Fibroblast of skin of left biceps (primary cell): ENCODE measurements at places on chromosomes 7 and 10.

- no peak for DNase-seq
These were observed 2.0 kb downstream of the AGAP3 start for GRCh38 chr7:151088019-151088855.

- no peak for DNase-seq
These were observed 4.9 kb upstream of the MEST start for GRCh38 chr7:130486954-130487436.

DNA sequence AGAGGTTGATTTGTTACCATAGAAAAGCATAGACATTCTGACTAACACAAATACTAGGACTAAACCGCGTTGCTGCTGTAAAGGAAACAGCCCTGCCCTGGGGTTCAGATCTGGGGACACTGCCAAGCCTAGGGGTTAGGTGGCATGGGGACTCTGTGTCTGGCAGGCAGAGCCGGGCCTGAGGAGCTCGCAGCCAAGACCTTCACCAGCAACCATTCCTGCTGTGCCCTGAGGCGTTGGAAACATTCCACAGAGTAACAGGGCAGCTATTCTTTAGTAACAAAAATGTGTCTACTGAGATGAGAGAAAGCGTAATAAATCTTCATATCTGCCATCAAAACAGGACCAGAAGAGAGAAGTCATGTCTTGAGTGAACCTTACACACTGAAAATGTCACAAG is 280.5 kb downstream of the POM121L12 start:
- DNase-seq: no peak

DNA sequence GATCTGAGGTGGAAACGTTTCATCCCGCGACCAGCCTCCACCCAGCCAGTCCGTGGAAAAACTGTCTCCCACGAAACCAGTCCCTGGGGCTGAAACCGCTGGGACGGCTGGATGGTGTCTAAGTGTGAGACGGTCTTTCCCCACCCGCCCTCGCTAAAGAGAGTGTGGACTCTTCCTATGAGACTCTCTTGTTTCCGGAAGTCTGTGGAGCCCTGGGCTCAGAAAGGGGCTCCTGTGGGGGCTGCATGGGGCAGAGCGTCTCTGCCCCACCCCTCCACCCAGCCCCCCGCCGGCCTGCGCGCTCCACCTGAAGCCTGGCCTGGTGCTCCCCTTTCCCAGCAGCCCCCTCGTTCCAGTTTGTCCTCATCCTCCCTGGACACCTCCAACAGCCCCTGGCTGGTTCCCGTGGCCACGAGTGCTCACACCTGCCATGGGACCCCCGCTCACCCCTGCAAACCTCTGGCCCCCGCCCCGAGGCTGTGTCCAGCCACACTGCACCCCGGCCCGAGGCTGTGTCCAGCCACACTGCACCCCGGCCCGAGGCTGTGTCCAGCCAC is 28.7 kb downstream of the CFAP46 start:
- no peak for DNase-seq

DNA sequence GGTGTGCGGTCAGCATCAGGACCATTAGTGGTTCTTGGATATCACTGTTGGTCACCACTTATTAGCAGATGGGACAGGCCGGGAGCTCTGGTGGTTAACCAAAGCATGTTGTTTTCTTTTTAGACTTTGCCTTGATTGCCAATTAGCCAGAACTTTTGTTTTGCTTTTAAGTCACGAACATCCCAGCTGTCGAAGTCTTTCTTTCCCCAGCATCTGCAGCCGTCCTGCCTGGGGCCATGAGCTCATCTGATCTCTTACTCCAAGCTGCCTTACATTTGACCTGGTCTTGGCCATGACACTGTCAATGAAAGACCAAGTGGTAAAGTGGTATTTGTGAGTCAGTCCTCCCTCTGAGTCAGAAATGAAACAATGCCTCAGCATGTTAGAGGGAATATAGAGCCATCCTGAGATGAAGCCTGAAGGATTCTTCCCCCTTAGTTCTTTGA is 53.9 kb upstream of the CREB5 start:
- DNase-seq: peak; percentile 39

DNA sequence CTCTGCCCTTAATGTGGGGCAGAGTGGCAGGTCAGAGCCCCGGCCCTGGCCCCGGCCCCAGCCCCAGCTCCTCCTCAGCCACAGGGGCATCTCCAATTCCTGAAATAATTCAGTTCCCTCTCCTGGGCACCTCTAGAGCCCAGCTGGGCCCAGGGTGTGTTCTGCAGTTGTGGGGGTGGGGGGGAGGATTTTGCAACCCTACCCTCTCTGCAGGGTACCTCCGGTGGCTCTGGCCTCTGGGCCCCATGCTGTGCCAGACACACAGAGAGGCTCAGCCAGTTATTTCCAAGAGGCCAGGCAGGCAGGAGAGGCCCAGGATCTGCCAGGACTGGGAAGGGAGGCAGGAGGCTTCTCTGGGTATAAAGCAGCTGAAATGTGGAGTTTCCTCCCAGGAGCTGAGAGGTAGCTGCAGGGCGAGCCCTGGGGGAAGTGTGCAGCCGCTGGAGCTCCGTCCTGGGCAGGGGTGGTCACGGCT is 47.9 kb downstream of the PWWP2B start:
- no peak for DNase-seq

- no peak for DNase-seq
These were observed 233.3 kb downstream of the LRRN3 start for GRCh38 chr7:111324228-111324627.

GRCh38 chr10:79904671-79905321 is 44.1 kb downstream of the SFTPD start:
- peak; percentile 26 for DNase-seq

DNA sequence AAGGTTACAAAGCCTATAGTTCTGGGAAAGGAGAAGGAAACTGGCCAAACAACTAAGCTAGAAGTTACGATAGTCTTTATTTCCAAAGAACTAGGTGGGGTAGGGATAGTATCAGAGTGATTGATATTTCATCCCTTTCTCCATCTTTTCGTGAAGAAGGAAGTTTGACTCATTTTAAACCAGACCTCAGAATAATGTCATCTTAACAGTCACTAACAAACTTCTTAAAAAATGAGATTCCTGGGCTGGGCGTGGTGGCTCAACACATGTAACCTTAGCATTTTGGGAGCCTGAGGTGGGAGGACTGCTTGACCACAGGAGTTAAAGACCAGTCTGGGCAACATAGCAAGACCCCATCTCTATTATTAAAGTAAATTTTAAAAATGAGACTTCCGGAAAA is 69.4 kb downstream of the ARL4A start:
- no peak for DNase-seq

DNA sequence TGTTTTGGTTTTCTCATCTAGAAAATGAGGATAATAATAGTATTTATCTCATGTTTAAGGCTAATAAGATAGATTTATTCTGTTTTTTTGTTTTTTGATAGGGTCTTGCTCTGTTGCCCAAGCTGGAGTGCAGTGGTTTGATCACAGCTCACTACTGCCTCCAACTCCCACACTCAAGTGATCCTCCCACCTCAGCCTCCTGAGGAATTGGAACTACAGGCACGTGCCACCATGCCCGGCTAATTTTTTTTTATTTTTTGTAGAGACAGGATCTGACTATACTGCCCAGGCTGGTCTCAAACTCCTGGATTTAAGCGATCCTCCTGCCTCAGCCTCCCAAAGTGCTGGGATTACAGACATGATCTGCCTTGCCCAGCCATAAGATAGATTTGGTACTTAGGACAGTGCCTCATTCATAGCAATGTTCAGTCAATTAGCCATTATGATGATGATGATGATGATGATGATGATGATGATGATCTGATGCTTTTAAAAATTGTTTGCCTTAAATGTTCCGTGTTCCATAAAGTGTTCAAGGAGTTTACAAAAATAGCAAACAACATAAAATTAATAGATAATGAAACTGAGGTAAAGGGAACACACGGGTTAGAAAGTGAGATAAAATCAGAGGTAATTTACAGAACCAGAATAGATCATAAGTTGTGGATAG is 4.6 kb downstream of the WIPF3 start:
- no peak for DNase-seq

DNA sequence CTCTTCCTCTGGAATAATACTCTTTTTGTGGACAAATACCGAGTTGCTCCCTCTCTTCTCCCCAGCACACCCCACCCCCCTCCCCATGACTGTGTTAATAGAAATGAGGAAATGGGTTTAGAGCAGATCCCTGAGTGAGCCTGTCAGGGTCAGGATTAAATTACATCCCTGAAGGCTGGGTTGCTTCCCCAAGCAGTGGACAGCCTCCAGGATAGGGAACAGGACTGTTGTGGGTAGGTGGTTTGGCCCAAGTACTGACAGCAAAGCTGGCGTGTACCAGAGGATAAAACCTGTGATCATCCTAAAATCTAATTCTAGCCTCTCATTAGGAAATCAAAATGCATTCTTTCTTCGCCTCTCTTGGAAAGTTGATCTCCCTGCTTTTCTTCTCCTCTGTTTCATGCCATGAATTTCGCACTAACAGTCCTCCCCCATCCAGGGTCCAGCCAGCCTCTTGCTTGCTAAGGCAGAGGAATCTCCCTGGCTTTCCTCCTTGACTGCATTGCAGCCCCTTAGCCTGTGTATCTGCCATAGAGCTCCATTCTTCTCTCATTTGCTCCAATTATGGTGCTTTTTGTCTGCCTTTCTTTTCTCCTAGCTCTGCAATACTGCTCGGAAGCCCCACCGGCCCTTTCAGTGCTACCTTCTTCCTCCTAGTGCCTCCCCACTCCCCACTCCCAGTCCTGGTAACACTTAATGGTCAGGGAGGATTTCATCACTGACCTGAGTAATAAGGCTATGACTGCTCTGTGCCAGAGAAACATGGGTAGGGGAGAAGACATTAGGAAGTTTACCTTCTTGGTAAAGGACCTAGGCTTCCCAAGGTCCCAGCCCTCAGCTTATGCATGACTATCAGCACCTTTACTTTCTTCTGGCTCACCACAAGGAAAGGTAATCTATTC is 8.4 kb downstream of the LRRC4 start:
- peak; percentile 40 for DNase-seq

DNA sequence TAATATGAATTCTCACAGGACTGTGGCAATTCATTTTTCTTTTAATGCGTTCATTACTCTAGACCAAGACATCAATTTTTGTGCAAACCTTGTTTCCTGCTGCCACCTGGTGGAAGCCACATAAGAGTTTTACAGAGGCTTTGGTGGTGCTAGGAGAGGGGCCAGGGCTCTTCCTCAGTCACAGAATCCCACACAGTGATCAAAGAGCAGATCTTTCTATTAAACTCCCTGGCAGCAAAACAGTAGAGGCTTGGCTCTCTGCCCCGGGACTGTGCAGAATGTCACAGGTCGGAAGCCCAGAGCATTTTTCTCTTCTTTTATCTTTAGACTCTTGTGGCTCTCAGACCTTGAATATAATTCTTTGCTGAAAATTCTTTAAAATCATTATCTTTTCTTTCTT is 506.4 kb upstream of the C7orf33 start:
- peak; percentile 37 for DNase-seq

DNA sequence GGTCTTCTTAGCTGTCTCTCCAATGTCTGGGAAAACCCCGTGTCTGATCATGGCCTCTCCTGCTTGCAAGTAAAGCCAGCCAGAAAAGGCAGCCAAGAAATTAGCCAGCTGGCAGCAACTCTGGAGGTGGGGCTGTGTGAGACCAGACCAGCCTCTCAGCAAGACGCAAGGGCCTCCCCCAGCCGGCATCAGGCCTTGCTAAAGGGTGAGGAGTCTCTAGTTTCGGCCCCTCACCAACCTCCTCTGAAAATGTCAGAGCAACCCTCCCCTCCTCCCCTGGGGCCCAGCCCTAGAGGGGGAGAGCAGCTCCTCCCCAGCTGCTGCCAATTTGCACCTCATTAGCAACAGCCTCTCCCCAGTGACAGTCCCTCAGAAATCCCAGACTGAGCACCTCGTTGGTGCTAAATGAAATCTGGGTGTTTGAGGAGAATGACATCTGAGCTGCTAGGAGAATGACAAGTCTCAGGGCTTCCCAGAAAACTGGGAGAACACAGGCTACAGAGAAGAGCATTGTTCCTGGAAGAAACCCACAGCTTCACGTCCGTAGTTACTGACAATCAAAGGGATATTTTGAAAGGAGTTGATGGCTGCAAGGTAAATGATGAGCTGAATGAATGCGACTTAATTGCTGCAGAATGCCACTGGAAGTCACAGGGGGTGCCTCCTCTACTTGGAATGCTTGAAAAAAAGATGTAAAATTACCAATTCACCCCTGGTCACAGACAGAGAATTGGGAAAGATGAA is 25.9 kb downstream of the DGKI start:
- peak; percentile 25 for DNase-seq

- no peak for DNase-seq
These were observed 41.4 kb downstream of the NRP1 start for GRCh38 chr10:33293076-33293475.

GRCh38 chr7:44309271-44310091 is 15.9 kb downstream of the CAMK2B start:
- peak; percentile 13 for DNase-seq

DNA sequence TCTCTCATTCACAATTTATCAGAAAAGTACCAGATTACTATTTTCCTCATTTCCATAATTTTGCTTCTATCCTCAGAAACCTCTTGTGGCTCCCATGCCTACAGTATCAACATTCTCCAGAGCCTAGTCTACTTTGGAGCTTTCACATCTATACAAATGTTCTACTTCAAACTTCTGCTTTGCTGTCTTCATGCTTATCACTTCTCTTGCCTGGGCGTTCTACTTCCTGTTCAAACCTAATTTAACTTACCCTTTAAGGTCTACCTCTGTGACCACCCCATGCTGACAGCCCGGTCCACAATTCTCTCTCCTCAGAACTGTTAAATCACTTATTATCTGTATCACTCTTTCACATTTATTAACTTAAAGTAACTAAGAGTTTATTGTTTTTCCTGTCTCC is 6.1 kb upstream of the PTPN12 start:
- DNase-seq: no peak

DNA sequence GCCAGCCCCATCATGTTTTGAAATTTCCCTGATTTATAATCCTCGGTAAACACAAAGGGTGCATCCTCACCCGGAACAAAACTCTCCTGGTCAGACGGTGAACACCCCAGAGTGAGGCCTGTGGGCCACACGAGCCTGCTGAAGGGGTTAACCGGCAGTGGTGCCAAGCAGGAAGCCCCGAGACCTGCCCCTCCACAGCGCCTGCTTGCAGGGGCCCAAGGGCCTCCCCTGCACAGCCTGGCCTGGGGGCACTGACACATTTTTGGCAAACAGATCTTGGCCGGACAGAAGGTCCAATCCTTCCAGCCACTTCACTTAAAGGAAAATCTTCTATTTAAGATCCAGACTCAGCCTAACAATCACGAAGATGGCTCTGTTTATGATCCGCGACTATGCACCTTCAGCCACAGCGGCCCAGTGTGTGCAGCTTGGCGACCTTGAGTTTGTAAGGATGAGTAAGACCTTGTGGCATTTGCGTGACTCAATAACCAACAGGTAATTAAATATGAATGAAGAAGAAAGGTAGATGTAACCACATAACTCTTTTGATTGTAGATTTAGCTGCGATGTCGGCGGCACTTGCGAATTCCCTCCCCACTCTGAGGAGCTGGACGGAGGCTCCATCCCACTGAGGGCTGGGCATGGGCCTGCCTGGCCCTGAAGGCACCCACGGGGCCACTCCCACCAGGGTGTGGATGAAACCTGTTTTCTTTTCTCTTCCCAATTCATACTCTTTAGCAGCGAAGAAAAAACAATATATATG is 328.2 kb downstream of the DNAJB6 start:
- no peak for DNase-seq

- no peak for DNase-seq
These were observed 198.6 kb upstream of the LYZL2 start for GRCh38 chr10:30828164-30828563.

- no peak for DNase-seq
These were observed 259.5 kb downstream of the GRID1 start for GRCh38 chr10:86107131-86107530.

GRCh38 chr10:131767716-131768115 is 133.1 kb upstream of the PPP2R2D start:
- no peak for DNase-seq

GRCh38 chr7:19121977-19122588 is 4.6 kb upstream of the TWIST1 start:
- no peak for DNase-seq

GRCh38 chr10:8065651-8066050 is 11.2 kb downstream of the GATA3 start:
- no peak for DNase-seq
